ENCODE measurements at places on chromosomes 3 and 15.
A peak's percentile ranks its signal among the peaks of the same experiment; 100 is the strongest.

DNA sequence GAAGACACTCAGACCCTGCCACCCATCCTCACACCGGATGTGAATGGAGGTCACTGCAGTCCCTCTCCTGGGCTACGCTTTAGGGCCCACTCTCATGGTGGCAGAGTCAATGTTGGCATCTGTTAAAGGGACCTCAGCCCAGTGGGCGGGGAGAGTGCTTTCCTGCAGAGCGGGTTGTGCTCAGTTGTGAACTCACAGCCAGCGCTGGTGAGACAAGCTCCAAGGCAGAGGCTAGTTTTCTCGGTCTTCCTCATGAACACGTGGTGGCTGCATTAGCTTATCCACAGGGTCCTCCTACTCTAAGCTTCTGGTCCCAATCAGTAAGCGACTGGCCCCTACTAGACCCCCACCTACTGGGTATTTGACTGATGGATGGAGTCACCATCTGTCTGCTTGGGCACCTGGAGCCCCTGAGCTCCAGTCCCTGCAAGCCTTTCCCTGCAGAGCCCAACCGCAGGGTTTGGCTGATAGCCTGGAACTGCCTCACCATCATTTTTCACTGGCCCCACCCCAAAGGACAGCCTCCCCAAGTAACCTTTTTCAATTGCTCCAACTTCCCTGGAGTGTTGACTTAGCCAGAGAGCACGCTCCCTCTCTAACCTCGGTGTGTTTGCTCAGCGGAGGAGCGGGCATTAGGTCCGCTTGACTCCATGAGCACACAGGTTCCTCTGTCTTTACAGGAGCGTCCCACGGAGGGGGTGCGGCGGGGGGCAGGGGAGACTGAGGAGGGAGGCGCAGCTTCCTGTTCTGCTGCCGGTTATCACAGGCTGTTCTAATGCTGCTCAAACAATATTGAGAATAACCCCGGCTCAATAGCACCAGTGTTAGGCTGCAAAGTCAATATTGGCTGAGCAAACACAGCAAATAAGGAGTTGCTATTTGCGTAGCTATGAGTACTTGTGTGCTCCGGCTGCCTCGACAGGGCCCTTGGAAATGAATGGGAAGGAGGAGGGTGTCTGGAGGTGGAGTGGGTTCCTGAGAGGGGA, 141.7 kb downstream of the RPLP1 start:
- DNase-seq, result peak; percentile 92

- peak; percentile 74 for DNase-seq
These were observed 317.8 kb upstream of the AGTR1 start for GRCh38 chr3:148379763-148380382.

DNA sequence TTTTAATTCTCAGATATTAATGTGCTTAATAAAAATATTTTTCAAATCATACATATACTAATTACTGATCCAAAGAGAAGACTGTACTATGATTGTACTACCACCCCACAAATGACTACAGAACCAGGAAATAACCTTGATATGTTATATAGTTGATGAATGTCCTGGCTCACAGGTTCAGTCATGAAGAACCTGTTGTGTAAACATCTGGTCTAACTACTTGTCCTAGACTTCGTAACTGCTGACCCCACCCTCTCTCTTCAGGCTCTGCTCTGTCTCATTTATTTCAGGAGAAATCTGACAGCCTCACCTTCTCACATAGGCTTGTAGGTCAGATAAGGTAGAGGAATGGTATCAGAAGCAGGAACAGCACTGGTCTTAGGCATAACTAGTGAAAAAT, 14.7 kb upstream of the CSTA start:
- no peak for DNase-seq

- DNase-seq, result no peak
These were observed 265.8 kb downstream of the TAFA4 start for GRCh38 chr3:68666429-68667136.

DNA sequence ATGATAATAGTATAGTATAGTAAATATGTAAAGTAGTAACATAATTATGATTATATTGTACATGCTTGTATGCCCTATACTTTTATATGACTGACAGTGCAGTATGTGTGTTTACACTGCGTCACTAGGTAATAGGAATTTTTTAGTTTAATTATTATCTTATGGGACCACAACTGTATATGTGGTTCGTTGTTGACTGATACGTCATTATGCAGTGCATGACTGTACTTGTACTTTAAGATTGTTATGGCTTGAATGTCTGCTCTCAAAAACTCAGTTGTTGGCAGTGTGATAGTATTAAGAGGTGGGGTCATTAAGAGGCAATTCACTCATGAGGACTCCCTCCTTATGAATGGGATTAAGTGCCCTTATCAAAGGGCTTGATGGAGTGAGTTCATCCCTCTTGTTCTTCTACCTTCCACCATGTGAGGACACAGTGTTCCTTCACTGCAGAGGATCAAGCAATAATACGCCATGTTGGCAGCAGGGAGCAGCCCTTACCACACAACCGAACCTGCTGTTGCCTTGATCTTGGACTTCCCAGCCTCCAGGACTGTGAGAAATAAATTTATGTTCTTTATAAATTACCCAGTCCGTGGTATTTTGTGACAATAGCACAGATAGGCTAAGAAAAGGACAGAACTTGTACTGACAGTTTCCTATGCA, 152.2 kb downstream of the NEK11 start:
- no peak for DNase-seq

DNA sequence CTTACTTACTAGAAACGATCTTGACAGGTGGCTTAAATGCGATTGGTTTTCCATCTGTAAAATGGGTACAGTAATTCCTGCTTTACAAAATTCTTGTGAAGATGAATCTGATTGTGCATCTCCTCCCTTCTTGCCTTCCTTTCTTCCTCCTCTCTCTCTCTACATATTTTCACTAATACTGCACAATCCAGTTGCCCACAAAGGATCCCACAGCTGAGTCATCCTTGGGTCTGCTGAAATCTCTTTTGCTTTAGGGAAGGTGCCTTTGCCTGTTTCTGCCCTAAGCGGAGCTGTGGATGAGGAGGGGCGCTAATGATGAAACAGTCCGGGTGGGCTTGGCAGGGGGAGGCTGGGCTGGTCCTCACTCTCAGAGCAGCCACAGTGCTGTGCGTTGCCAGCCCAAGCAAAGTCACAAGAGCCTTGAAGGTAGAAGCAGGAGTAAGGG, 46.1 kb downstream of the AMOTL2 start:
- DNase-seq, result peak; percentile 87
